ENCODE measurements at places on chromosomes 3 and 15.

- DNase-seq, result no peak
Measured at GRCh38 chr15:40420071-40420713, 14.6 kb downstream of the IVD start.

DNA sequence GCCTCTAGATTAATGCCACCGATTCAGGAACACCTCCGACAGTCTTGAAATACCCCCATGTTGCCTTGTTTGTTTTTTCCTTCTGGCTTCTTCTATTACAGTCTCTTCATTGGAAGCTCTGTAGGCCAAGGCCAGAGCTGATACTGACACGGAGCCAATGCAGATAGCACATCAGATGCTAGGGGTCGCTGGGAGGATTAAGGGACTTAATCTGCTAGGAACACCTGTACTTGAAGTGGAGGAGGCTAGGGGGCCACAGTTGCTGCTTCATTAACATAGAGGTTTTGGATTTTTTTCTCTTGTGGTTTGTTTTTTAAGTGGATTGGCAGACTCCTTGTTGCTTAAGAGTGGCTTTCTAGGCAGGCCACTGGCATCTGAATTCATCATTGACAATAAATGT is 49.6 kb downstream of the PARP14 start:
- DNase-seq, result no peak

GRCh38 chr3:124607163-124607562 is 123.1 kb upstream of the UMPS start:
- DNase-seq, result no peak

DNA sequence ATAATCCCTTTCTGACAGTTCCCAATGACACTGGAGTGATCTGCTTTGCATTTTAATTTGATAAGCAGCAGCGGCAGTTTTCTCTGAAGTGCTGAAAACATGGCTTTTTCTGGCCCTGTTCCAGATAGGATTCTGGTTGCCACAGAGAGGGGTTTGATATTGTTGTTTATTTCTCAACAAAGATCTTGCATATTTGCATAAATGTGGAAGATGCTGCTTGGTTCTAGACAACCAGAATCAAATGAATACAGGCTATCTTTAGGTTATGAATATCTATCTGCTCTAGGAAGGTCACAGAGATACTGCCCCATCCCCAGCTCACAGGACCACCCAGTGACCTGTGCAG is 137.1 kb downstream of the ZNF609 start:
- no peak for DNase-seq

- no peak for DNase-seq
Measured at GRCh38 chr15:89293012-89293411, 41.6 kb downstream of the POLG start.

- no peak for DNase-seq
Measured at GRCh38 chr3:98952404-98952803, 50.9 kb upstream of the DCBLD2 start.

DNA sequence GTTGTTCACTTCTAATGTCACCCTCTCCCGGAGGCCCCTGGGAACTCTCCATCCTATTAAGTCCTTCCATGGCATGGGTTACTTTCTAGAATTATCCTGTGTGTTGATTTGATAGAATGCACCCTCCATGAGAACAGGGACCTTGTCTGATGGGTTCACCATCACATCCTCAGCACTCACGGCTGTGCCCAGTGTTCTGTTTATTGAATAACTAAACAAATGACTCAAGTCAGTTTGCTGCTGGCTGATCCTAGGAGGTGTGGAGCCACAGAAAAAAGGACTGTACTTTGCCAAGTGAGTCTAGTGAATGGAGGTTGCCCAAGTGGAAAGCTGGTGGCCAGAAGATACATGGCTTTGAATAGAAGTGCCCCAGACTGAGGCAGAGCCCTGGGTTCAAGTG is 48.5 kb upstream of the RAB6B start:
- no peak for DNase-seq

DNA sequence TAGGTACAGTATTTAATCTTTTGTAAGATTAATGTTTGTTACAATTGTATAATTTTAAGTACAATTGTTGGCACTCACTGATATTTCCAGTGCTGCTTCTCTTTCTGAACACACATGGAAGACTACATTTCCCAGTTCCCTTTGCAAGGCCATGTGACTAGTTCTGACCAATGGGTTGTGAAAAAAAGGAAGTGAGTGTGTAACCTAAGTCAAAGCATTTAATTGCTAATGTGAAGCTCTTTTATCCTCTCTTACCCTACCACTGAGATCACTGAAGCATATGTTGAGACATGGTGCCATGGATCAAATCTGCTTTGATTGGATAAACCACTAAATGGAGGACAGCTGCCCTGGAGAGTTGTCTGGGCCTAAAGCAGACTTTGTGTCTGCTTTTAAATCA is 83.9 kb upstream of the PLXND1 start:
- DNase-seq, result no peak

Data from nucleus accumbens (tissue), 56 donors.